ENCODE measurements at places on chromosomes 2 and 18. TPM values are rescaled to one million over a fixed set of nuclear protein-coding genes. Genes with fewer than 3 reads are reported as not detected.

The RESP18 gene
- not detected for total RNA-seq

The SULT6B1 gene
- total RNA-seq: not detected

The CAPN14 gene
- under 0.01 TPM for total RNA-seq

The SYT4 gene
- not detected for total RNA-seq

The RBBP8 gene
- 21.1 TPM for total RNA-seq
